ENCODE measurements at places on chromosomes 4 and X.

DNA sequence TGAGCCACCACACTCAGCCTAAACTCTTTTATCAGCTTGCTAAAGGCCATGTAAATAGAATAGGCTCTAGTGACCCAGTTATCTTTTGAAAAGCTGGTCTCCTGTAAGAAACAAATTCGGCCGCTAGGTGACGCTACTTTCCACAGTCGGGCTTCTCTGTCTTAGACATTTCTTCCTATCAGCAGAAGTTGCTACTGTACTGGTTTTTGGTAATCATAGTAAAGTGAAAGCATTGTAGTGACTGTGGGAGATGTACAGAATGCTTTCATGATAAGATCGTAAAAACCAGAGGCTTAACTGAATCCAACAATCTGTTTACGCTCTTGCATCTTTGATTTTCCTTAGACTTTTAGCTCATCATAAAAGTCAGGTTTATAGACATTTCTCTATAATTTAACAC lies 82.6 kb downstream of the GK start:
- no peak for DNase-seq

DNA sequence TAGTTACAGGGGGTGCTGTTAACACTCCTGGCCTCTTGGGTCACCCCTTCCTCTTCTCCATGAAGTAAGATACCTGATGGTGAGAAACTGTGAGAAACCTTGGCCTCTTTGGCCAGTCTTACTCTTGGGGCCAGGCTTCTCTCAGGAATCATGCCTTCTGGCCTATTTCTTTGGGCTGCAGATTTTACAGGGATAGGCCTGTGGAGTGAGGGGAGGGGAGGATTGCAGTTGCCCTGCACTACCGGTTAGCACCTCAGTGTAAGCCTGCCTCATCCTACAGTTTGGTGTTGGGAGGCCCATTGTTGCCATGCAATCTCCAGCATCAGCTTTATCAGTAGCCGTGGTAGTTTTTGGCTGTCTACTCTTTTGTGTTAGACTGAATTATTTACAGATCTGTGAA lies 7.6 kb upstream of the PGRMC2 start:
- no peak for DNase-seq

GRCh38 chrX:30278365-30278764 lies 30.8 kb downstream of the NR0B1 start:
- no peak for DNase-seq

DNA sequence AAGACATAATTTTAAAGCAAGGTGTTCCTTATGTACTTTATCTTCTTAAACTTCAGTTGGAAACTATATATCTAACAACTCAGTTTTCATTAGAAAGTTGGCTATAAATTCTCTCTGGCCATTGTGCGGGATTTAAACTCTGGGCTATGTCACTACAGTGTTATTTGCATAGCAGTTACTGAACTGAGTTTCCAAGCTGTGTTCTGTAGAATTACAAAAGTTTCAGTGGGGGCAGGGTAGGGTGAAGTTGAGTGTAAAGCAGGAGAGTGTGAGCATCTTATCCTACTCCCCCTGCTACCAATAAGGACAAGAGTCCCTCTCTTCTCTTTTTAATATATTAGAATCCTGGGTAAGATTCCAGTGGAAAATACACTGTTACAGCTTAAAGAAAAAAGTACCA lies 254.5 kb upstream of the SLITRK2 start:
- DNase-seq, result no peak

DNA sequence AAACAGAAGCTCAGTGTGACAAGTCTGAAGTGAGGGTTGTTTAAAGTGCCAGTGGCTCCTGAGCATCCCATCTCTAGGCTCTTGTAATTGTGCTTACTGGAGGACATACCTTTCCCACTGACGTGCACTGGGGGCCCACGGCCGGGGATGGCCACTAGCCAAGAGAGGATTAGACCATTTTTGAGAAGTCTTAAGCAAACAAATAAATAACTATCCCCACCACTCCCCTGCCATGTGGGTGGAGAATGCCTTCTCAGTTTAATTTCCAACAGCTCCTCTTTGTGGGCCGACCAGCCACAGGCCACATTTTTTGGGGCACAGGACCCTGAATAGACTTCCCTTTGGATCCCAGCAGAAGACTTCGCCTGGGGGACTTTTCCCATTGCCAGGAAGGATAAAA lies 125.0 kb upstream of the MSX1 start:
- DNase-seq, result no peak

GRCh38 chr4:177339477-177340374 lies 30.1 kb downstream of the NEIL3 start:
- DNase-seq, result no peak

- DNase-seq, result no peak
These were observed 186.0 kb downstream of the MGST2 start for GRCh38 chr4:139851639-139852038.

GRCh38 chrX:67523002-67523681 lies 20.7 kb upstream of the AR start:
- no peak for DNase-seq

DNA sequence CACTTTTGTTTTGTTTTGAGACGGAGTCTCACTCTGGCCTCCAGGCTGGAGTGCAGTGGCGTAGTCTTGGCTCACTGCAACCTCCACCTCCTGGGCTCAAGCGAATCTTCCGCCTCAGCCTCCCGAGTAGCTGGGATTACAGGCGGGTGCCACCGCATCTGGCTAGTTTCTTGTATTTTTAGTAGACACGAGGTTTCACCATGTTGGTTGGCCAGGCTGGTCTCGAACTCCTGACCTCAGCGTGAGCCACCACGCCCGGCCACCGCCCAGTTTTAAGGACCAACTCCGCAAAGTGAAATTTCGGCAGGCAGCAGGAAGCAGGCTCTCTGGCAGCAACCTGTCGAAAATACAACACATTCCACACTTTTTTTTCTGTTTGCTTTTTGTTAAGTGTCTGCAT lies 13.4 kb downstream of the DHRSX start:
- no peak for DNase-seq

GRCh38 chrX:120753413-120754251 lies 122.0 kb downstream of the CT47B1 start:
- no peak for DNase-seq

GRCh38 chr4:3519468-3520264 lies 12.6 kb downstream of the LRPAP1 start:
- DNase-seq, result no peak

DNA sequence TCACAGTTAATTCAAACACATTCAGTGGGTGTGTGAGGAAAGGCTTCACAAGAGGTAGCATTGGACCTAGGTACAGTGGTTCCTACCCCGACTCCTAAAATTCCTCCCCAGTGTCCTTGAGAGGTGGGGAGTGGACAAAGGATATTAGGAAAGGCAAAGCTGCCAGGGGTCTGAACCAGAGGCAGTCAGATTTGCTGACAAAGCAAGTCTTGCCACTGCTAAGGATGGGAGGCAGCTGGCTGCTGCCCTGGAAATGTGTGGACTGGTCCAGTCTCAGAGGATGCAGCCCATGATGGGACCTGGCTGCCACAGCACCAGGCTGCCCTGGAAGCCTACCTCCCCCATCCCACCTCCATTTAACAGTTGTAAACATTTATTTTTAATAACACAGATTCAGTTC lies 4.1 kb upstream of the PHF8 start:
- DNase-seq, result no peak

DNA sequence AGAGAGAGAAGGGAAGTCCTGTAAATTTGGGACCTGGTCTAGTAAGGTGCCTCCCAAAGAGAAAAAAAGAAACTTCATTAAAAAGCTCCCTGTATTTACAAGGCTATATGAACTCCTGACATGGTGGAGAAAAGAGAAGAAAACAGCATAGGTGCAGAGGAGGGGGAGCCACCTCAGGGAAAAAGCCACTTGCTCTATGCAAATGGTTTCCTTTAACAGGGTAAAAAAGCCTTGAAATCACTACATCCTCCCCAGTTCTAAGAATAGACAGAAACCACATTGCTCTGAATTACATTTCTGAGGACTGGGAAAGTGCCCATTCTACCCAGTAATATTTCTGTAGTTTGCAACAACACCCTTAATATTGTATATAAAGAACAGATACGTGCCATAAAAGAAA lies 165.5 kb downstream of the KLF8 start:
- DNase-seq, result no peak

- no peak for DNase-seq
These were observed 779 bp upstream of the DDX60L start for GRCh38 chr4:168480931-168481611.

- DNase-seq, result no peak
These were observed 18.0 kb downstream of the NAF1 start for GRCh38 chr4:163148466-163149336.

DNA sequence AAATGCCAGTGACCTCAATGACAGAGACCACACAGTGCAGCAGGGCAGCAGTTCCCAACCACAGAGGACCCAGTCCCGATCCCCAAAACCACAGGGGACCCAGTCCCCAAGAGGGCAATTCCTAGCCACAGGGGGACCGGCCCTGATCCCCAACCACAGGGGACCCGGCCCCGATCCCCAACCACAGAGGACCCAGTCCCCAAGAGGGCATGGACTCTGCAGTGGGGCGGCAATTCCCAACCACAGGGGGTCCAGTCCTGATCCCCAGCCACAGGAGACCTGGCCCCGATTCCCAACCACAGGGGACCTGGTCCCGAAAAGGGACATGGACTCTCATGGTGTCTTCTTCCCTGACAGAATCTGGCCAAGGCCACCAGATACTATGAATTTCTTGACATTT lies 136.3 kb downstream of the AFAP1 start:
- no peak for DNase-seq

DNA sequence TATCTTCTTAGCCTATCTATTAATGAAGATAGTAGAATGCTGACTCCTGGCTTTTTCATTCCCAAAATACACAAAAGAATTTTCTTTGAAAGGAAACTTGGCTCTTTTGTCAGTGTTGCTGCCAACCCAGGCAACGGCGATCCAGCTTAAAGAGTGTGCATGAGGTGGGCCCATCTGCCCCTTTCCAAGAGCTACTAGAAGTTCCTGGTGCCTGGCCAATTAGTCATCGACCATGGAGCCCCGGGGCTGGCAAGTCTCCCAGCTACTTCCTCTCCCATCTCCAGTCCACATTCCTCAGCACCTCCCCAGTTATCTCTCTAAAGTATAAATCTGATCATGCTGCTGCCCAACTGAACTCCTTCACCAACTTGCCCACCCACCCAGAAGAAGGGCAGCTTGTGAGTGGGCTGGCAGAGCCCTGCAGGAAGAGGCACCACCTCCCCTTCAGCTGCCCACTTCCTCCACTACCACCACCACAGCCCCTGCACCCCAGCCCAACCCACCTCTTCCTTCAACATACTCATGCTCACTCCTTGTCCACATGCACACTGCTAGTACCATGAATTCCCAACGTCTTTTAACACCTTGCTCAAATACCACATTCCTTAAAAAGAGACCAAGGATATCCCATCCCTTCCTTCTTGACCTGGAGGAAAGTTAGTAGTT lies 158.2 kb upstream of the MAP3K15 start:
- peak; percentile 41 for DNase-seq

DNA sequence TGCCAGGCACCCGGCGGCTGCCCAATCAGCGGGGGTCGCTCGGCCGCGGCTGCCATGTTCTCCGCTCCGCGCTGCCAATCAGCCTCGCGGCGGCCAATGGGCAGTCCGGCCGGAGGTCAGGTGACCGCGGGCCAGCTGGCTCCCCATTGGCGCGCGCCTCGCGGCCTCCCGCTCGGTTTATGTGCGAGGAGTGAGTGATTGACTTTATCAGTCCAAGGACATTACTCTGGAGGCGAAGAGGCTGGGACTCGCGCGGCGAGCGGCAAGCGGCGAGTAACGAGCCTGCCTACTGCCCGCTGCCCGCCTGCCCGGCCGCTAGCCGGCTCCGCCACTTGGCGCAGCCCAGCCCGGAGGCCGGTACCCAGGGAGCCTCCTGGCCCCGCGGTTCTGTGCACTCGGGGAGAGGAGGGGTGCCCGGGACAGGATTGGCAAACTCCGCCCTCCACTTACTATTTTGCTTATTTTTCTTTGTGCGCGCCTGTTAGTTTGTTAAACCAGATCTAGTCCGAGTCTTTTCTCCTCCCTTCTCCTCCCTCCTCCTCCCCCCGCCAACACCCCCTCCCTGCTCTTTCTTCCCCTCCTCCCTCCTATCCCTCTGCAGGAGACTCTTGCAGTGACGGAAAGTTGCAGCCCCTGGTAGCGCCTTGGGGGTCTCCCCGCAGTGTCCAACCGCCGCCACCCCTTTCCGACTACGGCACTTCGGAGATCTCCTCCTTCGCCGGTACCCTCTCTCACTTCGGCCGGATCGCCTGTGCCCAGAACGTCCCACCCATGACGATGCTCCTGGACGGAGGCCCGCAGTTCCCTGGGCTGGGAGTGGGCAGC lies at the start of gene ZIC3:
Gene ZIC3 (plus strand): TSS at position 207 of the 825 bp plus-strand sequence. CDS start 565 bp downstream, at position 772.
- peak; percentile 35 for DNase-seq

DNA sequence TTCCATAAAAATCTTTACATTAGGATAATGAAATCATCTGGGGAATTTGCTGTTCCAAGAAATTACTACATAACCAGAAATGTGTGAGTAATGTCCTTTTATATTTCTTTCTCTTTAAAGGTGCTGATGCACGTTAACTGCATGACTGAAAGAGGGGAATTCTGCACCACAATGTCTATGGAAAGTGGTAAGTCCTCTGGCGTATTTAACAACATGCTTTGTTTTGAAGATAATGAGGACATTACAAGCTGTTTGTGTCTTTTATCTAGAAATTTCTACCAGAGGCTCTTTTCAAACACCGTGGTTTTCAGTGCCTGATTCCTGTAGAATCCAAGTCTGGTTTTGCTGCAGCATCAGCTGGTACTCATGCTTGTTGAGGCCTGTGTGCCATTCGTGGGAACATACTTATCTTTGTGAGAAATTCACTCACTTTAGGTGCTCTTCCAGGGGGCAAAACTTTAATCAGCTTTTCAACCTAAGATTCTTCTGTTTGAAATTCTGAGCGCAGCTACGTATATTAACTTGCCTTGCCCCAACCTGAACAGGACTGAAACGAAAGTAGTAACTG lies 257.2 kb downstream of the PDHA2 start:
- DNase-seq, result no peak

DNA sequence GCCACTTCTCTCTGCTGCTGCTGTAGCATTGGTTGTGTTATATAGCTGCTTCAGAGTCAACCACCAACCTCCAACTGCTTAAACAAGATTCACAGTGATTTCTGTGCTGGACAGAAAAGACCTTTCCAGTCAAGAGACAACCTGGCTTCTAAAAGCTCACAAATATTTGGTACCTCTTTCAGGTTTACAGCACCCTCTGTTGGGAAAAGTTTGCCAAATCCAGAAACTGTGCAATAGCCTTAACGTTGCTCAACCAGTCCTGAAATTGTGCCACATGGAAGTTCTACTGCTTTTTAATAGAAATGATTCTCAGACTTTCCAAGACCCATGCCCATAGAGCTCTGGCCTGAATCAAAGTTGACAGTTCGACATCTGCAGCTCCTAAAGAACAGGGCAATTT lies 842.1 kb upstream of the HTR2C start:
- DNase-seq, result no peak

- DNase-seq, result no peak
These were observed 11.9 kb upstream of the ZNF157 start for GRCh38 chrX:47358387-47359065.

- DNase-seq, result no peak
These were observed 1.3 kb downstream of the TACC3 start for GRCh38 chr4:1722551-1723118.

Data from T1000 (cell line).